ENCODE measurements at places on chromosomes 2 and 18.

DNA sequence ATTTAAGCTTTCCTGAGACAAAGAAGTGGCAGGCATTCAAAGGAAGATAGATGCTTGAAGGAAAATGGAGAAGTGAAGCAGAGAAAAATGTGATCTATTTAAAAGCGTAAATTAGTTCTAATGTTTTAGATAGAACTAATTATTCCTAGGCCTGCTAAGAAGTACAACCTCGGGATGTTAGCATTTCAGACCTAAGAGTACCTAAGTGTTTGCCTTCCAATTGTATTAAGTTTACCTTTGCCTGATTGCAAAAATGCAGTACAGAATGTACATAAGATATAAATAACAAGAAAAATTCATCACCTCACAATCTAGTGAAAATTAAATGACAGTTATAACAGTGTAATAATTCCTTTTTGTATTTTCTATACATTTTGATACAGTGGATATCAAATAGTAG is 71.1 kb upstream of the HNMT start:
- no peak for DNase-seq

GRCh38 chr2:149648282-149649030 is 60.9 kb upstream of the MMADHC start:
- DNase-seq: no peak

DNA sequence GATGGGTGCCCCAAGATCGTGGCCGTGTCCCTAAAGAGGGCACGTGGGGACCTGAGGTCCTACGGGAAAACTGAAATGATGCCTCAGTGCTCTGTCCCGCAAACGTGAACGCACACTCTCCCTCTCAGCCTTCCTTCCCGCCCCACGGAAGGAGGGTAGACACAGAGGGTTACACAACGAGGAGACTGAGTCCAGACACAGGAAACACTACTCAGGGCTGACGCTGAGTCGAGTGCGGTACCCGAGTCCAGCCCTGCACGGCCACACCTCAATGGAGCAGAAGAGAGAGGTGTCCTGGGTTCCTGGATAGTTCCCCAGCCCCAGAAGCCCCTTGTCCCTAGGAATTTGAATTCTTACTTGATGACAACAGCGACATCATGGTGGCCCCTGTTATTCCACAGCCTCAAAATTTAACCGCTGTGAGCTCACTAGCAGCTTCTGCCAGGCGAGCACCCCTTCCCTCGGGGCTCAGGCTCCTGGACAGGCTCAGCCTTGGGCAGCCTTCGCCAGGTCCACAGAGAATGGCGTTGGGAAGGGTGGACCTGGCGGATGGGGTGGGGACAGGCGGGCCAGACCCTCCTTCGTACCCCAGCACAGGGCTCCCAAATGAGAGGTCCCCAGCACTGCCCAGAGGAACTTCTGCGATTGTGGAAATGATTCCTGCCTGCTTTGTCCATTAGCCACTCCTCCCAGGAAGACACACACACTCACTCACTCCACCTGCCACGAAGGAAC is 980 bp upstream of the RNPEPL1 start:
- no peak for DNase-seq

DNA sequence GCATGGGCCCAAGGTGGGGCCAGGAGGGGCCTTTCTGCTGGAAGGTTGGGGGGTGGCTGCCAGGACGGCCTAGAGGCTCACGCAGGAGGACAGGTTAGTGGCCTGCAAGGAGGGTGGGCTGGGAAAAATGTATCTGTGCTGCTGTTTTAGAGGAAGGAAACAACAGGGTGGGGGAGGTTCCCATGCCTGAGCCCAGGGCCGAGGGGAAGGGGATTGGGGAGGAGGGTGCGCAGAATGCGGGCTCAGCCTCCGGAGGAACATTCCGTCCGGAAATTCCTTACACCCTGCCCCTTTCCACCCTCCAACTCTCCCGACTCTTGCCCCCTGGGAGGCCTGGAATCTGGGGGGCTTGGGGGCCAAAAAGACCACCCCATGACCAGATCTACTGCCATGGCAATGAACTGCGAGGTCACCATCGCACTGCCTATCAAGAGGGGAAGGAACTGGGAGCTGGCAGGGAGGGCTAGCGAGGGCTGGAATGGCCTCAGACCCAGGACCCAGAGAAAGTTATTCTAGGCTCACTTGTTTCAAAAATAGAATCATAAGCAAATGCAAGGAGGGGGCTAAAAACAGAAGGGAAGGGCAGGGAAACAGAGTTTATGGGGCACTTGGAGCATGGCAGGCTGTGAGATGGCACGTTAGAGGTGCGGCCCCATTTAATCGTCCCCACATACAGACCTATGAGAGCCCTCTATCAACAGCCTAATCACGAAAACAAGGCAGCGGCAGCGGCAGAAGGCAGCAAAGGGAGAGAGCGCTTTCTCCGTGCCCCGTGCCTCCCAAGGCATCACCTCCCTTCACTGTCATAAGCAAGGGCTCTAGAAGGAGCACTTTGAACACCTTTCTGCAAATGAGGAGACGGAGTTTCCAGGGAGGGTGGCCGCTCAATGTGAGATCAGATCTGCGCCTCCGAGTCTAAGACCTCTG is 90.4 kb downstream of the TNS1 start:
- DNase-seq: no peak

- no peak for DNase-seq
Measured at GRCh38 chr18:71136487-71136886, 847.6 kb downstream of the SOCS6 start.

- DNase-seq: no peak
Measured at GRCh38 chr18:8339210-8339609, 270.0 kb upstream of the RAB12 start.

DNA sequence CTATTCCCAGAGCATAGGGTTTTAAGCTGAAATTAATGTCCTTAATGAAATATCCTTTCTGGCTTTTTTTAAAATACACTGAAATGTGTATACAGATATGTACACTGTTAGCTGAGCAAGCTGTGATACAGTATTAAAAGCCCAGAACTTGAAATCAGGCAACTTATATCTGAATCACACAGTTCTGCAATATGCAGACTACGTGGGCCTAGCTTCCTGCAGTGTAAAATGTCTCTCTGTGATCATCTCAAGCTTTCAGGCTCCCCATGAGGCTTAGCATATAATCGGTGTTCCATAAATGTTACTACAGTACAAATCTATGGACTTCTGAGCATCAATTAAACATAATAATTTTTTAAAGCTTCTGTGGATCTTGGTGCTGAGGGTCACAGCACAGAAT is 8.2 kb downstream of the FBXO15 start:
- no peak for DNase-seq

GRCh38 chr2:127498386-127498785 is 27.9 kb downstream of the IWS1 start:
- no peak for DNase-seq

DNA sequence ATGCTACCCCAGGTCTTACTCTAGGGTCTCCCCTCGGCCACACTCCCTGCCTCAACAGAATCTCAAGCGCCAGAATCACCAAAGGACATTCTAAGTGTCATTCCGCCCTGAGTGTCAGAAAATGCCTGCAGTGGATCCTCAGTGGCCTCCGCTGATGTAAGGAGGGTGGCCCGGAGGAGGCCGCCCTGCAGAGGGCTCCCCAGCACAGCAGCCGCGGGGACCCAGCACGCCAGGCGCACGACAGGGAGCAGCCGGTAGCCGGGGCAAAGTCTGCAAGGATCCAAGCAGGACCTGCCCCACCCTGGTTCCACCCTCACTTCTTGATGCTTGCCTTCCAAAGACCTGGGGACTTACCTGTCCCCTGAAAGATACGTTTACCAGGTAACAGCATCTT is 54.2 kb upstream of the ID2 start:
- no peak for DNase-seq

DNA sequence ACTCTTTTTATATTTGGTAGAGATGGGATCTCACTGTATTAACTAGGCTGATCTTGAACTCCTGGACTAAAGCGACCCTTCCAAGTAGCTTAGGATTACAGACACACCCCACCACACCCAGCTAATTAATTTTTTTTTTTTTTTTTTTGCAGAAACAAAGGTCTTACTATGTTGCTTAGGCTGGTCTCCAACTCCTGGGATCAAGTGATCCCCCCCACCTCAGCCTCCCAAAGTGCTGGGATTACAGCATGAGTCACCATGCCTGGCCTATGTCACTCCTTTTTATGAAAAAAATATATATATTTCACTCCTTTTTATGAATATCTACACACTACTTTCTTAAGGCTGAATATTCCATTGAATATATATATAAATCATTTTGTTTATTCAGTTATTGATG is 162.8 kb downstream of the MGAT5 start:
- DNase-seq: no peak

GRCh38 chr2:217706095-217706494 is 296.7 kb downstream of the TNS1 start:
- no peak for DNase-seq

DNA sequence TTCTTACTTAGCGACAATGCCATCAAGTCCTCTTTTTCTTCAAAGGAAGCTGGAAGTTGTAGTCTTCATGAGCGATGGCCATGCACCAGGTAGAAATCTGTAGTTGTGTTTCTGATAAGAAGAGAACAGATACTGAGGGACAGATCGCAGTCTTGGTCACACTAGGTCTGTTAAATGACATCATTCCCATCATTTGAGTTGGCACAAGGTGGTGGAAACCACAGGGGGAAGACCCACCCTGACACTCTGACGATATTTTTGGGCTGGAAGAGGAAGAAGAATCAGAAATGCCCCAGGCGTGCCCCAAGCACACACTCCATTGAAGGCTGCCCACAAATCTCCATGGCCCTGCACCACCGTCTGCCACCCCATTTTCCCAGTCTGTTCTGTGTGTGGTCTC is 89.0 kb upstream of the BOD1L2 start:
- DNase-seq: no peak

DNA sequence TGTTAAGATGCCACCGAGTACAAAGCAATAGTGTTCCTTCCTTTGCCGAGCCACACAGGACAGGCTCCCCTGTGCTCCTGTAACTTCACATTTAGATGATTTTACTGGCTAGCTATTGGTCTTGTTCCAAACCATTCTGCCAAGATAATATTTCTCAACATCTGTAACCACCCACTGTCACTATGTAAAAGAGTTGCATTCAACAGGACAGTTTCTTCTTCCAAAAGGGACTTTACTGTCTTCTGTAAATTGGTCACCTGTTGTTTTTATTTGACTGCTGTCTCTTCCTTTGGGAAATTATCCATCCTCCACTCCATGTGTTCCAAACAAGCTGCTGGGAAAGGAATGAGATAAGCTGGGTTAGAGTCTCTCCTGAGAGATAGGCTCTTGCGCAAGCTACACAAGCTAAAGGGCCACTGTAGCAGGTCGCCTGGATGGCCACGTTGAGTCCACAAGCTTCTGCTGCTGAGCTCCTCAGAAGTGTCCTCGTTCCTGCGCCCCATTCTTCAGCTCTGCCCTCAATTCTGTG is 14.4 kb upstream of the BZW1 start:
- DNase-seq: no peak

GRCh38 chr2:139048017-139048416 is 267.8 kb upstream of the NXPH2 start:
- DNase-seq: no peak

DNA sequence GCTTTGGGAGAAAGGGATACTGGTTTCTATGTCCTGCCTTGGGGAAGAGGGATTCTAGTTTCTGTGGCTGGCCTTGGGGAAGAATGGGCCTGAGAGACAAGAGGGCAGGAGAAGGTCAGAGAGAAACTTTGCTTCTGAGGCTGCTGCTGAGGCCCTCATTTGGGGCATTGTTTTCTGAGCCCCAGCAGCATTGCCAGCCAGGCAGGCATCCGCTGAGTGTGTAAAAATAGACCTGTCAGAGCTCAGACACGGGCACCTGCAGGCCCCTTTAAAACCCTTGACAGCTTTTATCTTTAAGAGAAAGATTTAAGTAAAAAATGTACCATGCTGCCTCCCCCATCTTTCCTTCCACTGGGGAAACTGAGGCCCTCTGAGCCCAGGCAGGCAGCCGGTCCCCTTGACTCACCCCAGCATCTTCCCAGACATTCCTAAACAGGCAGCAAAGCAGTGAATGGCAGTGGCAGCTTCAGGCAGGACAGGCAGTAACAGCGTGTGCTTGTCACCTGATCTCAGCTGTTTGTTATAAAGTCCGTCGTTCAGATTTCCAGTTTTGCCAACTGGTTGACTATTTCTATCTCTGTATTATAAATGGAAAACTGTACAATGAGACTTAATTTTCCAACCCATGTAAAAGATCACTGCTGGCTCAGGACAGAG is 27.6 kb downstream of the MLPH start:
- DNase-seq: no peak

GRCh38 chr2:4931721-4932365 is 760.3 kb upstream of the SOX11 start:
- DNase-seq: no peak

DNA sequence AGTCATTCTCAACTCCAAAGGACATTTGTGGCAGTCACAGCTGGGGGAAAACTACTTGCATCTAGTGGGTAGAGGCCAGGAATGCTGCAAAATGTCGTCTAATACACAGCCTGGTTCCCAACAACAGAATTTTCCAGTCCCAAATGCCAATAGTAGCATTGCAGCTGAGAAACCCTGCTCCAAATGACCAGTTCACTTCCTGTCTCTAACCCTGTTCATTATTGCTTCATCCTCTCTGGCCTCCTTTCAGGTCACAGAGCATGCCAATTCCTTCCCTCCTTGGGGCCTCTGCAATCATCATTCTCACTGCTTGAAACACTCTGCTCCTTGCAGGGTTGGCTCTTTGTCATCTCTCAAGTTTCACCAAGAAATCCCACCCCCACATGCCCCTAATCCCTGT is 139.1 kb downstream of the IRS1 start:
- DNase-seq: no peak

DNA sequence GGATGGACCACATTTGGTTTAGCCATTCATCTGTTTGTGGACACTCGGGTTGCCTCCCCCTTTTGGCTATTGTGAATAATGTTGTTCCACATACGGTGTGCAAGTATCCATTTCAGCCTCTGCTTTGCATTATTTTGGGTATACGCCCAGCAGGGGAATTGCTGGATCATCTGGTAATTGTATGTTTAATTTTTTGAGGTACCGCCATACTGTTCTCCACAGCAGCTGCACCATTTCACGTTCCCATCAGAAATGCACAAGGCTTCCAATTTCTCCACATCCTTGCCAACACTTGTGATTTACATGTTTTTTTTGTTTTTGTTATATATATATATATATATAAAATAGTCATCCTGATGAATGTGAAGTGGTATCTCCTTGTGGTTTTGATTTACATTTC is 54.6 kb upstream of the TWIST2 start:
- no peak for DNase-seq

- DNase-seq: no peak
Measured at GRCh38 chr18:48817021-48817461, 133.7 kb downstream of the SMAD7 start.

GRCh38 chr18:75203416-75204268 is 5.3 kb downstream of the PTGR3 start:
- DNase-seq: no peak

DNA sequence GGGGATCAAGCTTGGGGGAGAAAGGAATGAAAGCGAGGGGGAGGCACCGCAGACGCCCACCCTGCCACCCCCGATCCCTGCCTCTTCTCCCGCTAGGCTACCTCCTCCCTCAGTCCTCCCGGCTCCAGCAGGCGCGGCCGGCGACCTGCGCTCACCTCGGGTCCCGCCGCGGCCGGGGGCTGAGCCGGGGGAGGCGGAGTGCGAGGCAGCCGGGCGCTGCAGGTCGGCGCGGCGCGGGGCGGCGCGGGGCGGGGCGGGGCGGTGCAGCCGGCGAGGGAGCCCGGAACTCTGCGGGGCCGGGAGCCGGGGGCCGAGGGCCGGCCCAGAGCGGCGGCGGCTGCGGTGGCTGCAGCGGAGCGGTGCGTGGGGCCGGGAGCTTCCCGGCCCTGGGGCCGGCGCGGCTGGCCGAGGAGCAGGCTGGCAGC is 477 bp downstream of the ACVR1 start:
- DNase-seq: no peak

GRCh38 chr2:198283146-198283545 is 478.8 kb downstream of the PLCL1 start:
- no peak for DNase-seq

- DNase-seq: no peak
Measured at GRCh38 chr2:141021109-141021508, 1109.7 kb downstream of the LRP1B start.
